Omental fat pad (tissue), 4 donors: ENCODE measurements at places on chromosomes 7 and 10. TPM values are rescaled to one million over a fixed set of nuclear protein-coding genes. Genes with fewer than 3 reads are reported as not detected.

DNA sequence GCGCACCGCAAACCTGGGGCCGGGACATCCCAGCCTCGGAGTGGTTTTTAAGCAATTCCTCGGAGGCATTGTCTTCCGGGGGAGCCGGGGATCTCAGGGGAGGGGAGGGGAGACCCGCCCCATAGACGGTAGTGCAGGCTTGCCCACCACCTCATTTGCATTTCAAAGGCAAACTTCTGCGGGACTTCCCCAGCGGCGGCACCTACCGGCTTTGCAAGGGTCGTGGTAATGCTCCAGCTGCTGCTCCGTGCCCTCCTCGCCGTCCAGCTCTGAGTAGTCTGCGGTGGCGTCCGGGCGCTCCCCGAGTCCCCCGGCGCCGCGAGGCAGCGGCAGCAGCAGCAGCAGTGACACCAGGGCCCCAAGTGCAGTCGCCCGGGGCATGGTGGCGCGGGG, 425 bp downstream of the TLL2 start:
- no peak for DNase-seq

- DNase-seq = peak; percentile 10
Observed at GRCh38 chr7:155351120-155351870, 53.6 kb downstream of the INSIG1 start.

DNA sequence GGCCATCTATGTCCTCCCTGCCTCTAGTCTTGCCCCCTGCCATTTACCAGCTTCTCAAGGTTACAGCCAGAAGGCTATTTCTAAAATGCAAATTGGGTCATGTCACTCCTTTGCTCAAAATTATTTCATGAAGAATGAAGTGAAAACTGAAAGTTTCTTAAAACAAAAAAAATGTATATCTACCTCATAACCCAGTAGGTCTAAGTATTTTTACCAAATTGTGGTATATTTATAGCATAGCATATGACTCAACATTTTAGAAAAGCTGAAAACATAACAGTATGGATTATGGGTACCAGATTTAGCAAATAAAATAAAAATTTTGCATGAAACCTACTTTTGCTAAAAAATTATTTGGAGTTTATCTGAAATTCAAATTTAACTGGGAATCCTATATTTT, 78.4 kb downstream of the SLC16A9 start:
- no peak for DNase-seq

- DNase-seq = no peak
Observed at GRCh38 chr7:49878627-49879026, 105.2 kb downstream of the VWC2 start.

DNA sequence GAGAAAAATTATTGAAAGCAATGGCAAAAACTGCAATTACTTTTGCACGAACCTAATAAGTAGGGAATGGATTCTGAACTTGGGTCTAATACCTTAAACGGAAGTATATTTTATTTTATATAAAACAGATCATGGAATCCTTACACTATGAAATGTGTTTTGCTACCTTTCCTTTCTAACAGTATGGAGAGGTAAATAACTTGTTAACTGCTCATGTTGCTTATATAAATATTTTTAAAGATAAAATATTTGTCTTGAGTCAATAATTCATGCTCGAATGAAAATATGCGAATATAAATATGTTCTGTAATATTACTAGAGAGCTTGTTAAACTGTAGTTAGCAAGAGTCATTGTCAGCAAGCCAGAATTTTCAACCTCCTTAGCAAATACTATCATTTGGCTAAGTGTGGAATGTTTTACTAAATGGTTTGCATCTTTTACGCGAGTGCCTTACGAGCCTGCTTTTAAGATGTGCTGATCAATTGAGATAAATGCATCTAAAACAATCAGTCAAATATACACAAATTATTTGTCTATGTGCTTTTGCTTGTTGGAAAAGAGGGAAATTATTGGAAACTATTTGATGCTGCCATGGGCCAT, 5.9 kb downstream of the GNAT3 start:
- DNase-seq = no peak

- no peak for DNase-seq
Observed at GRCh38 chr7:33248671-33249070, 119.3 kb downstream of the BBS9 start.

- no peak for DNase-seq
Observed at GRCh38 chr7:90432752-90433151, 29.5 kb downstream of the CLDN12 start.

- no peak for DNase-seq
Observed at GRCh38 chr7:154978017-154978416, 24.9 kb downstream of the PAXIP1 start.

DNA sequence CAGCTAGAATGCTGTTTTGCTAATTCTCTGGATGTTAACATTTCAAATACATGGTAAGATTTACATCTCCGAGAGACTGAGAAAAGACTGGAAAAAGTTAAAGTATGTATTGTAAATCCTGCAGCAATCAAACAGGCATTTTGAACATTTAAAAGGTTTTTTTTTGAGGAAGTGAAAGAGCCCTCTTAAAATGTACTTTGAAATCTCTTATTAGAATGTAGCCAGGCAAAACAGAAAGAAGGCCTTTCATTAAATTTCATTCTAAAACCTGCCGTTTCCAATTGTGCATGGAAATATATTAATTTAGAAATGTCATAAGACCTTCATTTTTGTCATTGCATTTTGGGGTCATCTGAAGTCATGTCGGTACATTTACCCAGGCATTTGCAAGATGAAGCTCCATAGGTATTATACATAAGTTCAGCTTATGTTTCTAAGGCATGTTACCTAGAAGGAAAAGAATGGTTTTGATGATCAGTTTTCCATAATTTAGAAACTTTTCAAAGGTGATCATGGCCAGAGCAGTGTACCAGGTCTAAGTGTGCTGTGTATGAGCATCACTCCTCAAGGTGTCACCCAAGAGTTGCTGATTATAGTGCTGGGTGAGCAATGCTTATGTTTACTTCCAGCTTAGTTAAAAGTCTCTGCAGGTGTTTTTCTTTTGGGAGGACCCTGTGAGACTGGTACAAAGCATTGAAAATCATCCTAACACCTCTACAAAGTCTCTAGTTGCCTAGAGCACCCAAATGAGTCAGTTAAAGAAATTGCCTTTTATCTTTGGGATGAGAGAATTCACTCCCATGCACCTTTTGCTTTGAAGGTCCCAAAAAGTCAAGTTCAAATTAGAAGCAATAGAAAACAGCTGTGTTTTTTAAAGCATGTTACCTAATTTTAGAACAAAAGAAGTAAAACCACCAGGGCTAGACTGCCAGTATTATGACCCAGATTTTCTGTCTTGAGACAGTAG, 7.1 kb downstream of the ZNF736 start:
- no peak for DNase-seq

DNA sequence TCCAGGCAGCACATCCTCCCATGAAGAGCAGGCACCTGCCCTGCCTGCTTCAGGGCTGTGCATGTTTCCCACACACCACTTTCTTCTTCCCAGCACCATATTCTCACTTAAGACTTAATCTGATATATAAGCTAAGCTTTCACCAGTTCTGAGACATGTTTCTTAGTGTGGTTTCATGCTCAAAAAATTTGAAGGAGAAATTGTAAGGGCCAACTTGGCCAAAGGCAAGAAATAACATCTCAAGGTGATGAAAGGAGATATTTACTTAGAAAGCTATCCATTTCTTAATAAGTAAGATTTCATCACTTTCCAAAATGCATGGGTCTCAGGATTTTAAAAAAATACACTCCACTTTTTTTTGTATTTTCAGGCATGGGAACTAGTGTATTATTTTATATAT, 468.1 kb upstream of the AKR1E2 start:
- DNase-seq = no peak

- no peak for DNase-seq
Observed at GRCh38 chr7:1918063-1918645, 248.1 kb downstream of the ELFN1 start.

GRCh38 chr10:117053482-117053881, 48.5 kb upstream of the SHTN1 start:
- no peak for DNase-seq

- no peak for DNase-seq
Observed at GRCh38 chr10:14617852-14618251, 156.8 kb downstream of the FAM107B start.

- DNase-seq = no peak
Observed at GRCh38 chr7:22291977-22292376, 65.0 kb downstream of the RAPGEF5 start.

- no peak for DNase-seq
Observed at GRCh38 chr10:1476455-1476803, 260.9 kb downstream of the ADARB2 start.

DNA sequence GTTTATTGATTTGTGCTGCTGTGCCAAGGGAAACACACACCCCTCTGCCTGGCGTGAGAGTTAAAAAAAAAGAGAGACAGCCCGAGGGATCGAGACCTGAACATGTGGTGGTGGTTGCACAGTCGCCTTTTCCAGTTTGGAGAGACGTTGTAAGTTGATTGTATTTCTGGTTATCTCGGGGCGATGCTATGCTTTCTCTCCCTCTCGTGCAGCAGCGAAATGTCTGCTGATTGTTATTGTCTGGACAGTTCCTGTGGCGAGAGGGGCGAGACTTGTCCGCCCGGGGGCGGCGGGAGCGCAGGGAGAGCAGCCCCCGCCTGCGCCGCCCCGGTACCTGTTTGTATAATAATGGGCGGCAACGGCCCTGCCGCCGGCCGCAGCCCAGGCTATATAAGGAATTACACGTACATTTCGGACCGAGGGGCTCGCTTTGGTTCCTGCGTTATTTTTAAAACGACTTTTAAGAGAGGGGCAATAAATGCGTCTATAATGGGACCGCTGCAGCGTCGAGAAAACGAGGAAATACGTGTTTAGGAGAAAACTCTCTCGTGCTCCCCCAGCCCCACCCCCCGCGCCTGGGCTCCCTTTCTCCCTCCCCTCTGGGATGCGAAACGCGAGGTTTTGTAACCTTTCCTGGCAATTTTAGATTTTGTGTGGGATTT, 1.7 kb downstream of the ZEB1 start:
- DNase-seq = peak; percentile 29

DNA sequence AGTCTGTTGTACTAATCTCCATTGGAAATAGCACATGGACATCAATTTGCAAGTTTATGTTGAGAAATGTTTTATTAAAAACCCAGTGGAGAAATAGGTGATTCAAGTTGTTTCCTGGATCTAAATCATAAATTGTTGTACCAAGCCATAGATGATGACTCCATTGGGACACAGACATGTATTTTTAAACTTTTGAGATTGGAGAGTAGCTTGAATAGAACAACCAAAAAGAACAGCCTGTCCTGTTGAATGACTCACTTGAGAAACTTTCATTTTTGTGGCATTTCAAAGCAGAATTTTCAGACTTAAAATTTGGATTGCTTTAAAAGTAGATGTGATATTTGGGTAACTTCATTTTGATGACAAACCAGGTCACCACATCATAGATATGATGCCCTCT, 197.5 kb downstream of the GPAM start:
- DNase-seq = no peak

DNA sequence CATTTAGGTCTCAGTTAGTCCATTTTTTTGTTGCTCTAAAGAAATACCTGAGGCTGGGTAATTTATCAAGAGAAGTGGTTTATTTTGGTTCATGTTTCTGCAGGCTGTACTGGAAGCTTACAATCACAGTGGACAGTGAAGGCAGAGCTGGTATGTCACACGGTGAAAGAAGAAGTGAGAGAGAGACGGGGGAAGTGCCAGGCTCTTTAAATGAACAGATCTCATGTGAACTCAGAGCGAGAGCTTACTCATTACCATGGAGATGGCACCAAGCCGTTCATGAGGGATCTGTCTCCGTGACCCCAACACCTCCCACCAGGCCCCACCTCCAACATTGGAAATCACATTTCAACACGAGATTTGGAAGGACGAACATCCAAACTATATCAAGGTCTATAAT, 18.9 kb upstream of the PNLIPRP3 start:
- DNase-seq = no peak

GRCh38 chr10:127283576-127283975, 87.2 kb upstream of the INSYN2A start:
- DNase-seq = no peak

GRCh38 chr7:36083626-36084380, 69.3 kb upstream of the EEPD1 start:
- DNase-seq = no peak

DNA sequence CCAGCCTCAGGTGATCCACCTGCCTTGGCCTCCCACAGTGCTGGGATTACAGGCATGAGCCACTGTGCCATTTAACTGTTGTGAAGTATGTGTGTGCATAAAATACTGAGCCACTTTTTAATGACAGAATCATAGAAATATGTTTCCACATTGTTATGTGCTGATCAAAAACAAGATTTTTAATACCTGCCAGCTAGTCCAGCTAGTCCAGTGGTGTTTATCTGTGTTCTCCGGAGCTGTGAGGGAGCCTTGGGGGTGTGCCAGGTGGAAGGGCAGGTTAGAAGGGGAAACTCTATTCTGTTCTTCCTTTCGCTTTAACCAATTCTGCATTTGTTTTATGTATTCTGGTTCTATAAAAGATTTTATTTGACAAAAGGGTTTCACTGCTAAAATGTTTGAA, 7.0 kb downstream of the FAM221A start:
- no peak for DNase-seq

DNA sequence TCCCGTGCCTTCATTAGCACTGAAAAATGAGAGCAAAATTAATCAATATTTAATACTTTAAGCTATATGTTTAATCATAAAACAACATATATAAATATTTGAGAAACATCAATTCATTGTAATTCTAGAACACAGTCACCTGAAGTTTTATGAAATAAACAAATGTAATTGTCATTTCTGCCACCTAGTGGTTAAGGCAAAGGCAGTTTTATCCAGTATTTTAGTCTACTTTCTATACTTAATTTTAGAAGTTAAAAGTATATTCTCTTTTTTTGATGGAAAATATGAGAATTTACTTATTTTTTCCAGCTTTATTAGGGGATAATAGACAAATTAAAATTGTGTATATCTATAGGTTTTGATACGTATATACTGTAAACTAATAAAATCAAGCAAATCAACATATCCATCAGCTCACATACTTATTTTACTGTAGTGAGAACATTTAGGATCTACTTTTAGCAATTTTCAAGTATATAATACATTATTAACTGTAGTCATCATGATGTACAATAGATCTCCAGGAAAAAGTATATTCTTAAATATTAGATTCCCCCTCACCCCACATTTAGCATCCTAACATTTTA, 16.9 kb downstream of the PCGF6 start:
- DNase-seq = no peak

DNA sequence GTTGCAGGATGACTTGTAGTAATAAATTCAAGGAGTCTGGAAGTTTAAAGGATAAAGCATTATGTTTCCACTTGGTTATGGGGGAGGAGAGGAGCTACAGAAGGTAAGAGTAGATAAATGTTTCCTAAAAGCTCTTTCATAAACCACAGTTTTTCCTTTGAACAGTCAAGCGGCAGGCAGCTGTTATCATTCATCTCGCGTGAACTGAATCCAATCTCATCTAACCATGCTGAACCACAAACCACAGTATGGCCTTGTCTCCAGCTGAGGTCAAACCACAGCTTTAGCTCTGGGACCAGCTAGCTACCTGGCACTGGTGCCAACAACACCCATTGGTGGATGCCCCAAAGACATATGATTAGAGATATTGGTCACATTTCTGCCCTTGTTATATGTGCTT, 63.3 kb downstream of the NOC3L start:
- no peak for DNase-seq

Gene SORCS1
- 1.3 TPM for total RNA-seq

Gene ITPRID1
- not detected for total RNA-seq

Gene MYOF
- 113 TPM for total RNA-seq

Gene TPK1
- 6.5 TPM for total RNA-seq

Gene TFPI2
- total RNA-seq = 106 TPM

Gene SPDYE5
- not detected for total RNA-seq

Gene LIPK
- not detected for total RNA-seq

Gene VIPR2
- total RNA-seq = 37.1 TPM

Gene SPDYE8
- not detected for total RNA-seq

Gene FAM24B
- total RNA-seq = 3.9 TPM

Gene NEBL
- 8.0 TPM for total RNA-seq

Gene STAG3
- 1.7 TPM for total RNA-seq

Gene PON2
- 113 TPM for total RNA-seq

Gene CRHR2
- total RNA-seq = 0.95 TPM

Gene ASIC3
- total RNA-seq = 2.2 TPM
